Activated T-helper 1 cell treated with anti-CD3 and anti-CD28 coated beads, Interleukin-2, amount 50 U/mL, for 16 hours (primary cell): ENCODE measurements at places on chromosomes 6 and 20.

GRCh38 chr20:4946986-4947385 is 54.3 kb downstream of the SLC23A2 start:
- no peak for DNase-seq

- DNase-seq, result no peak
These were observed 73.9 kb upstream of the TGM3 start for GRCh38 chr20:2221921-2222320.

- no peak for DNase-seq
These were observed 102.8 kb upstream of the JARID2 start for GRCh38 chr6:15143086-15143485.

DNA sequence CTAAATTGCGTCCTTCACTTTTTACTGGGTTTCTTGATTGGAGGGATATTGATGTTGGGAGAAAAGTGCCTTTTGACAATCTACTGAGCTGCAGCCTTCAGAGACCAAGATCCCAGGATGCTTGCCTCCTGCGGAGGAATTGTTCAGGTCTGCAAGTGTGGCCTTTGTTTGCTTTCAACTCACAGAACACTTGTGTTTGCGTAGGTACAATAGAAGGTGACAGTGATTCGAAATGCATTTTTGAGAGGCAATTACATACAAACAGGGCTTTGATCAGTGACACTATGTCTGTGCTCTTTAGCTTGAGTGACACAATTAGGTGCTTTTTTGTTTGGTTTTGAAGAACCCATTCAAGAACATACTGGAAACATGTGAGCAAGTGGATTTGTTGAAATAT is 600.6 kb downstream of the QKI start:
- DNase-seq, result no peak

DNA sequence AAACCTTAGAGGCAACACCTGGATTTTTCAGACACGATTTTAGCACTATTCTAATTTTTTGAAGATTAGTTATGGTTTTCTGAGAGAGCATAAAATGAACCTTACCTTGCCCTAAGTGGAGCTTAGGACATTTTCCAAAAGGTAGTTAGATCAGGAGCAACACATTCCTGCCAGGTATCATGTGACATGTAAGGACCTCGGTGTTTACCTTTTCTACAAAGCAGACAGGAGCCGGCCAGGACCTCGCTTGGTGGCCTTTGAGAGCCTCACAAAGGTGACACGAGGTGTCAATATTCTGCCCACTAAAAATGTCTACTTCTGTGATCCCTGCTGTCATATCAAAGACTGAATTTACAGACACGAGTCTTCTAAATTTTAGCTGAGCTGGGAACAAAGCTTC is 174.9 kb downstream of the SMOC2 start:
- no peak for DNase-seq

GRCh38 chr6:21750575-21750974 is 157.0 kb downstream of the SOX4 start:
- no peak for DNase-seq

DNA sequence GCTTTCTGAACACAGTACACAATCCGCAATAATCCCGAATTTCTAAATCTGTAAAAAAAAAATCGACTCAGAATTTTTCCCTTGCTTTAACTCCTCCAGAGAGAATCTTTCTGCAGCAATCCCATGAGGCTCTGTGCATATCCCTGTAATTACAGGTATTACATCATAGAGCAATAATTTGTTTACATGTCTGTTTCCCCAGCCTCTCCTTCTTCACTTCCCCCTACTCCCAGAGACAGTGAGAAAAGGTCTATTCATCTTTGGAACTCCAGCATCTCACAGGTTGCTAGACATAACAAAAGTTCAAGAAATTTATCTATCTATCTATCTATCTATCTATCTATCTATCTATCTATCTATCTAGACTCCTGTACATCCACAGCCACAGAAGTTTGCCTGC is 26.0 kb downstream of the KLHL31 start:
- DNase-seq, result no peak

DNA sequence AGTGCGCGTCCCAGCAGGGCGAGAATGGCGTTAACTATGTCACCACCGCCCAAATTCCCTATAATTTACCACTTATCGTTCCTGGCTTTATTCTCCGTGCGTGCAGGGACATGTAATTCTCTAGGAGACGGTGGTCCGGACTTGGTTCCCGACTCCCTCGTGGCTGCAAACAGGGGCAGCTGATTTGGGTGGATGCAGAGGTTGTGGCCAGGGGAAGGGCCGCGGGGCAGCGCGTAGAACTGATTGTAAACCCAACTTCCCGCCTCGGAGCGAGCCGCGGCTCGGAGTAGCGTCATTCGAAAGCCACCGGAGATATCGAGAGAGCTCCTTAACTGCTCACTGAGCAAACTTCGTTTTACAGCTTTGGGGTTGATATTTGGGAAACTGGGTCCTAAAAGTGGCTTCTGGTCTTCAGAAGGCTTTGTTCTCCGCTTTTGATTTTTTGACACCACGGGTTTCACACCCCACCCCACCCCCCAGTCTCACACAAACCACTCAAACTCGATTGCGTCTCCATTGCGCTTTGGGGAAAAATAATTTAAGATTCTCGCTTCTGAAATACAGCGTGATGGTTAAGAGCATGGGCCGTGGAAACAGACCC is 17.5 kb upstream of the ZSCAN9 start:
- DNase-seq, result no peak

DNA sequence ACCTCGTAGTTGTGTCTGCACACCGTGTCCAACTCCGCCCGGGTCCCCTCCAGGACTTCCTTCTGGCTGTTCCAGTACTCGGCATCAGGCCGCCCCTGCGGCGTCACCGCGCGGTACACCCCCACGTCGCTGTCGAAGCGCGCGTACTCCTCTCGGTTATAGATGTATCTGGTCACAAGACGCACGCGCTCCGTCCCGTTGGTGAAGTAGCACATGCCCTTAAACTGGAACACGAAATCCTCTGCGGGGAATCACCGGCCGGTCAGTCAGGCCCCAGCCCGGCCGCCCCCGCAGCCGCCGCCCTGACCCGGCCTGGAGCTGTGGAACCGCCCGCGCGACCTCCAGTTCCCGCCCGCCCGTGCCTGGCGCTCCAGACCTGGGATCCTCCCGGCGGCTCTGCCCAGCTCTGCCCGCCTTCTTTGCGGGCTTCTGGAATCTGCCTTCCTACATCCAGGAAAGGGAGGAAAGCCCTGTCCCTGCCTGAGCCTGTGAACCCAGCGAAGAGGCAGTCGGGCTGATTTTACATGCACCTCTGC is 1.6 kb downstream of the HLA-DQB1 start:
- DNase-seq, result no peak

GRCh38 chr6:51093871-51094270 is 275.2 kb downstream of the TFAP2B start:
- no peak for DNase-seq

DNA sequence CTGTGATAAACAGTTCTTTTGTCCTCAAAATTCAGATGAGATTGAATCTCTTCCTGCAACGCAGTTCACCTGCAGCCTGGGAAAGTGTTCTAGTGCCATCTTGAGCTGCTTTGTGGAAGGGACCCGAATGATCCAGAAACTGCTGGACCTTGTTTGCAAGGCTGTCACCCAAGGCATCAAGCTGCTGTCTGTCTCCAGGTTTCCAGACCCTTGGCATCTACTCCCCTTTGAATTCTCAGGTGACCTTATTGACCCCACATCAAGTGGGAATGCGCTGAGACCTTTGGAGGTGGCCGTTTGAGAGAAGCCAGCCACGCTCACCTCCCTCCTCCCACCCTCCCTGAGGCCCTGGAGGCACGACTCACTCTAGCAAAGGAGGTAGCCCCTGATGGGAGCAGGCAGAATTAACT is 112.5 kb downstream of the EDN3 start:
- no peak for DNase-seq

DNA sequence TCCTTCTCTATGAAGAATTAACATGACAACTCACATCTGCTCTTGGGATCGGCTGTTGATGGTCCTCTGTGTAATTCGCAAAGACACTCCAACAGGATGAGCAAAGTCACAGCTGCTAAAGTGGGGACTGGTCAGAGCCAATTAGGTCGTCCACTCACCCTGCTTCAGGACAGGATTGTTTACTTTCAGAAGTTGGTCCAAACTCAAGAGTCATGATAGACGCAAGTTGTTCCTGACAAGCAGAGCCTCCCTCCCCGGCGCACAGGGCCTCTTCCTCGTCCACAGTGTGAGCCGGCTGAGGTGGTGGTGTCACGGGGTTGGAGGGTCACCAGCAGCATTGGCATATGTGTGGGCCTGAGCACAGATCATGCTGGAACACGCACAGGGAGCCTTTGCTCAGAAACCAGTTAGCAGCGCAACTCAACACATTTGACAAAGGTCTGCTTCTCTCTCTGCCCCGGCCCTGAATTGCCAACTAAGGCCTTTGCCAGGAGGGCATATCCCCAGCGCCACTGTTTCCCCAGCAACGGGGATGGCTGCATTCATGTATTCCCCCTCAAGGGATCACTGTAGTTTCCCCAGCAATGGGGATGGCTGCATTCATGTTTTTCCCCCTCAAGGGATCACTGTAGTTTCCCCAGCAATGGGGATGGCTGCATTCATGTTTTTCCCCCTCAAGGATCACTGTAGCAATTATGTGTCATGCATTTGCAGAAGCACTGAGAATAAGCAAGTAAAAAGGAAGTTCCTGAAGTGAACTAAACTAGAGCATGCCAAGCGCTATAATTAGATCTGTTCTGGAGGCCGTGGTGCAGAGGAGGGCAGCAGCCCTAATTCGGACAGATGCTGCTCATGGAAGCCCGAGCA is 111.7 kb downstream of the THBS2 start:
- DNase-seq, result no peak

DNA sequence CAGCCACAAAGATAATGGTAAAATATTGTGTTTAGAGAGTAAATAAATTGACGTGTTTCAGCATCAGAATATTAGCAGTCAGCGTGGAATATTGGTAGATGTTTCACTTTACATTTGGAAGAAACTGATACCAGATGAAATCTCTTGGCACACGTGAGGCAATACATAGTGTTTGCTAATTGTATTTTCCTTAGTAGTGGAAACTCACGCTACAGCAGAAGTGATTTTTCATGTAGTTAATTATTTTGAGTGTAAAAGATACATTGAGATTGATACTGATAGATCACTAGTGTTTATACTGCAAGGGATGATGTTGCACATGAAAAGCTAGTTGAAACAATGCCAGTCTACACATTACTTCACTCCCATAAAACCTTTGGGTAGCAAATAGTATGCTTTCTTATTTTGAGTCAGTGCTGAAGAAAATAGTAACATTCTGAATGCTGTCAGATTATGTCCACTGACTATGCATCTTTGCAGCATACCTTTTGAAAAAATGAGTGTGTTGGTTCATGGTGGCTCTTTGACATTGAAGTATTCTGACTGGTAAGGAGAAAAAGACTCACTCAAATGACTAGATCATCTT is 59.3 kb downstream of the CD2AP start:
- no peak for DNase-seq

DNA sequence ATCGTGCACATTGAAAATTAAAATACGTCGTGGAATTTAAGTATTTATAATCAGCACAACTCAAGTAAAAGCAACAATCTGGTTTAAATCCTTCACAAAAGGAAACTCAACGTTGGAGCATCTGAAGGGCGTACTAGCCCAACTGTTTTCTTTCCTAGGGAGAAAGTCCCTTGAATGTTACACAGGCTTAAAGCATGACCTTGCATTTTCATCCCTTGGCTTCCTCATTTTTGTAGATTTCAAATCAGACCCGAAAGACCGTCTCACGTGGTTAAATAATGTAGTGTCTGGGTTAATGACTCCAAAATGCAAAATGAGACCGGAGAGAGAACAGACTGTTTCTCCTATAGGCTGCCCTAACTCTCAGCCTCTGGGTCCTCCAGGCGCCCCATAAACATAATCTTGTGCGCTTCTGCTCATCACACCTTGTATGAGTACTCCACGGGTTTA is 249.2 kb upstream of the RREB1 start:
- no peak for DNase-seq

DNA sequence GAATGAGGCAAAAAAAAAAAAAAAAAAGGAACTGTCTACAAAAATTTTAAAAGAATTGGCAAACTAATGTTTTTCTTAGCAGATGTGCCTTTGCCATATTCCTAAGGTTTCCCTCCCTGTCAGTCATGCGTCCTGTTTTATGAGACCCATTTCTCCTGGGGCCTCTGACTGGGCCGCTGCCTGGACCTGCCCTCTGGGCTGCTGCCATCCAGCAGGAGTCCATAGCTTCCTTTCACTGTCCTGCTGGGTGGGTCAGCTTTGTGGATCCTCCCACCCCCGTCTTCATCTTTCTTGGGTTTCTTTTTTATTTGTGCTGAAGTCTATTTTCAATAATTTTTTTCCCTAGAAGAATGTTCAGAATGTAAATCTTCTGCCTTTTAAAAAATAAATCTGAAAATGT is 110.8 kb upstream of the SCP2D1 start:
- DNase-seq, result no peak

DNA sequence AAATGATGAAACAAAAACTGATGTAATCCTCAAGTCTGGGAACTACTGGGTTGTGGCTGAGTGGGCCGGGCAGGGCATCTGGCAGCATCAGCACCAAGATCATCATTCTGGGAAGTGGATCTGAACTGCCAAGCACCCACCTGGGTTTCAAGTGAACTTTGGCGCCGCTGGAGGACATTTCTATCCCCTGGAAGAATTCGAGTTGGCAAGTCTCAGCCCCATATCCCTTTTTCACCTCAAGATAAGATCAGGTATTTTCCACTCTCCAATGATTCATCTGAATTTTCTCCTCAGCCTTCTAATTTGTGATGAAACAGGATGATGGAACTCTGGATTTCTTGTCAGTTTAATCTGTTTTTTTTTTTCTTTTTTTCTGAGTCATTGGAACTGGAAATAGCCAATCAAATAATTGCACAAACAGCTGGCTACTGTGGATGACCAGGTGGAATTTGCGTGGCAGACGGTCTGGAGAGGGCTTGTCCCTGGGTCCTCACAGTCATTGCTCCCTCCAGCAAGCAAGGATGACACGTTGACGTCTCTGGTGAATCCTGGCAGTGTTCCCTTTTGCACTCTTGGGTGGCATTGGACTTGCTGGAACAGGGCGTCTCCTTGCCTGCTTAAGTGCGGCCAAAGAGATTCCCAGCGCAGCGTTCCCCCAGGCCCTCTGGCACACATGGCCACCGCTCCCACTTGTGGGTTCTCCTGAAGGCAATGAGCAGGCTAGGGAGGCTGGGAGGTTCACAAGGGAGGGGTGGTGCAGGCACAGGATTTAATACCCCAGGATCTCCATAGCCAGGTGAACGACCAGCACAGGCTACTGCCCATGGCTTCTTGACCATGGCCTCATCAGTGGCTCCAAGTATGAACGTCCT is 80.4 kb downstream of the DHX35 start:
- DNase-seq, result no peak

DNA sequence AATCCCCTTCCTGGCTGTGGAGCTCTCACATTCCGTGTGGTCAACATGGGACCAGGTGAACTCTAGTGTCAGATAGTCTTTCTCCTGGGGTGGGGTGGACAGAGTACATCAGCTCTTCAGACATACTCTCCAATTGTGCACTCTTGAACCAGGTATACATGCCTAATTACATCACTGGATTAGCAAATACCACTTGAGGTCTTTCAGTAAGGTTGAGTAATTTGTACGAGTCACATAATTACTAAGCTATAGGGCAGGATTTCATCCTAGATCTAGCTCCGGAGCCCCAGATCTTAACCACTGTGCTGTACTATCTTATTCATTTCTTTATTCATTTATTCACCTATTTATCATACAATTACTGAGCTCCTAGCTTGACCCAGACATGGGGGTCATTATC is 821.3 kb downstream of the TFAP2A start:
- DNase-seq, result no peak
